ENCODE measurements at places on chromosomes 2 and 18.

GRCh38 chr2:6506361-6506794 is 359.3 kb downstream of the CMPK2 start:
- peak; percentile 27 for DNase-seq

DNA sequence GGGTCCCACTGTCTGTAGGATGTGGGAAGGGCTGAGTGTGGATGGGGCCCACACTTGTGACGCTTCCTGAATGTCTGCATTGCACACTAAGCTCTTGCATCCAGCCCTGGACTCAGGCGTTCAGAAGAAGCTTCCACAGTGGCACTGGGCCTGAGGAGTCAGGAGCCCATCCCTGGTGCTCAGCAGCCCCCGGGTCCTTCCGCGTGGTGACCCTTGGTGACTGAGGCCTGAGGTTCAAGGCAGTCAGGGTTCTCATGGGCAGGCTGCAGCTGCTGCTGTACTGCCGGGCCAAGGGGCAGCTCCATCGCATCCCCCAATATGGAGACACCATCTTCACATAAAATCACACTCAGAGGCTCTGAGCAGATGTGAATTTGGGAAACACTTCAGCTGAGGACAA is 65.8 kb upstream of the TUBA3E start:
- no peak for DNase-seq

DNA sequence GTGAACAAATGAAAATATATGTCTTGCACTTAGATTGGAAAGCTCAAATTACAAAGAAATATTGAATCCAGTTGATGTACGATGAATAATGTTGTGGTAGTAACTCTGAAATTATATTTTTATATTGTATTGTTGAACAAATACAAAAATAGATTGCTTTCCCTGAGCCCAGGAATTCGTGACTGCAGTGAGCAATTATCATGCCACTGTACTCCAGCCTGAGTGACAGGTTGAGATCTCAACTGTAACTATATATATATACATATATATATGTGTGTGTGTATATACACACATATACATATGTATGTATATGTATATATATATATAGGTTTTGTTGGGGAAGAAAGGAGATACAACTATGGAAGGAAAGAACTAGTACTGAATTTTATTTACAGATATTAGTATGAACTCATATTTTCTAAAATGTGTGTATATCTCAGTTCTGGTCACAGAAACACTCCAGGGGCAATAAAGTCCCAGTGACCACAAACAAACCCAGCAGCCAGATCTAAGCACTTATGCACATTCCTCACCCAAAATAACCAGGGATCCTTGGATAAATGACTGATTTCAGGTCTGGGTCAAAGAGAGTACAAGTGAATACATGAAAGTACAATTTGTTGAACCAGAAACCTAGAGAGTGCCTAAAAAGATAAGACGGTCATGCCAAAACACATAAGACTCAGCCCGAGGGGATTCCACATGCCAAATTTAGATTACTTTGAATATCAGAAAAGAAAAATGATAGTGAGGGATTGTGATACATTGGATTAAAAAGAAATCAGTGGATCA is 146.3 kb downstream of the TMX3 start:
- DNase-seq = no peak

- DNase-seq = no peak
Measured at GRCh38 chr18:23240609-23240930, 105.3 kb downstream of the CABLES1 start.

- DNase-seq = peak; percentile 90
Measured at GRCh38 chr18:76496194-76496890, 1.3 kb upstream of the ZNF516 start.

- no peak for DNase-seq
Measured at GRCh38 chr2:34416856-34417255, 817.8 kb upstream of the FAM98A start.

Measured in muscle of back (tissue), 13 donors.